ENCODE measurements at places on chromosomes 7 and 10.

GRCh38 chr7:93055543-93056107 lies 62.2 kb downstream of the SAMD9 start:
- no peak for DNase-seq

DNA sequence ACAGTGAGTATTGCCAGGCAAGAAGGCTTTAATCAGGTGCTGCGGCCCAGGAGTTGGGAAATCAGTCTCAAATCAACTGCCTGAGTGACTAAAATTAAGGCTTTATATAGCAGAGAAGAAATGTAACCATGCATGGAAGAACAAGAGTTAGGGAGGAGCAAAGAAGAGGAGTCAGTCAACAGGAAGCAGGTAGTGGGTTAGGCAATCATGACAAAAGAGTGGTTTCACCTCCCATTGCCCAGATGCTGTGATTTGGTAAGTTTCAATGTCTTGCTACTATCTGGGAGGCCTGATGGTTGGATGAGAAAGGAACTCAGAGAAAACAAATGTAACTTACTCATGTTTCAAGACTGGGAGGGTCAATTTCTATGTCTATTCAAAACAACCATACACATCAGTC lies 998.3 kb downstream of the GATA3 start:
- no peak for DNase-seq

- DNase-seq: no peak
Measured at GRCh38 chr7:92837000-92837749, 802 bp upstream of the CDK6 start.

- DNase-seq: no peak
Measured at GRCh38 chr10:29297678-29298077, 8.8 kb downstream of the LYZL1 start.

DNA sequence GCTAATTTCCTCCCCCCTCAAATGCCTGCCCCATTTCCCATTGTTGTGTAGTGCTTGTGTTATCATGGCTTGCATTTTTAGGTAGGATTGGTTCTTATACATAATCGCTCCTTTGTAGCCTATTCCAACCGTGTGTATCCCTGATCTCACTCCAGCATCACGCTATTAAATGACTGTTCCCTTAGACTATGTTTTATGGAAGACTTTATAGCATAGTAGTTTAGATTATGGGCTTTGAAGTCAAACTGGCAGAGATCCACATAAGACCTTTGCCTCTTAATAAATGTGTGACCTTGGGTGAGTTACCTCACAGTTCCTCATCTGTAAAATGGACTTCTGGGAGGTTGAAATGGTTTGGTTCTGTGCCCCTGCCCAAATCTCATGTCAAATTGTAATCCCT lies 5.4 kb upstream of the RABGEF1 start:
- DNase-seq: no peak

GRCh38 chr10:34176351-34176750 lies 638.7 kb downstream of the PARD3 start:
- no peak for DNase-seq

GRCh38 chr7:16838386-16838785 lies 33.6 kb upstream of the AGR2 start:
- DNase-seq: no peak

DNA sequence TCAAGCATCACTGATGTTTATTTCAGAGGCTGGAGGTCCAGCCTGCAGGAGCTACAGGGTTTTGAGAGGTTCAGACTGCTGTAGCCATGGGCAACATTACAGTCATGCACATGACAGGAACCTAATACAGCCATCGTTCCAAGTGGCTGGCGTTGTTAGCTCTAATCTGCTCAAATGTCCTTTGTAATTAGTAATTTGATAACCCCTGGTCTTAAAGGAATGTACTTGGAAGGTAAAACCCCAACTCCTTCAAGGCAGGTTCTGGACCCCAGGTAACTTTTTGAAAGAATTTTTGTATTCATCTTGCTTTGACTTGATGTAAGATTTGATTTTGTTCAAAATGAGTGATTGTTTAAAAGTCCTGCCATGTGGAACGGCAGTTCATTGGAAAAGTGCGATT lies 34.7 kb upstream of the FOXI2 start:
- no peak for DNase-seq

- DNase-seq: no peak
Measured at GRCh38 chr7:119999738-120000475, 273.1 kb upstream of the KCND2 start.

GRCh38 chr7:18565337-18565736 lies 69.8 kb downstream of the HDAC9 start:
- no peak for DNase-seq

- DNase-seq: peak; percentile 47
Measured at GRCh38 chr7:116713918-116714317, 41.9 kb downstream of the MET start.

DNA sequence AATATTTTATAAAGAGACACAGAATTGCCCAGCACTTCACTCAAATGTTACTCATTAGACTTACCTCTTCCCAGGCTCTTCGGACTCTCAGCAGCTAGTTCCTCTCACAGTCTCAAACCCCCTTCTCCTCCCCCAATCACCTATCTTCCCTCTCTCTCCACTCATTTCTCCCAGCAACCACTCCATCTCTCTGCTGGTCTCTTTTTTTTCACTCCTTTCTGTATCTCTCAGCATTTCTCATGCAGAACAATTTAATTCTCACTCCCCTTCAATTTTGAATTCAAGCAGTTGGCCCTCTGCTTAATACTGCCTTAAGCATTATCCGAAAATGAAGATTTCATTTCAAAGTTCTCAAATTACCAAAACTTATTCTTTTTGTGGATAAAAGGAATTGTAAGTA lies 34.4 kb upstream of the CAV2 start:
- no peak for DNase-seq

DNA sequence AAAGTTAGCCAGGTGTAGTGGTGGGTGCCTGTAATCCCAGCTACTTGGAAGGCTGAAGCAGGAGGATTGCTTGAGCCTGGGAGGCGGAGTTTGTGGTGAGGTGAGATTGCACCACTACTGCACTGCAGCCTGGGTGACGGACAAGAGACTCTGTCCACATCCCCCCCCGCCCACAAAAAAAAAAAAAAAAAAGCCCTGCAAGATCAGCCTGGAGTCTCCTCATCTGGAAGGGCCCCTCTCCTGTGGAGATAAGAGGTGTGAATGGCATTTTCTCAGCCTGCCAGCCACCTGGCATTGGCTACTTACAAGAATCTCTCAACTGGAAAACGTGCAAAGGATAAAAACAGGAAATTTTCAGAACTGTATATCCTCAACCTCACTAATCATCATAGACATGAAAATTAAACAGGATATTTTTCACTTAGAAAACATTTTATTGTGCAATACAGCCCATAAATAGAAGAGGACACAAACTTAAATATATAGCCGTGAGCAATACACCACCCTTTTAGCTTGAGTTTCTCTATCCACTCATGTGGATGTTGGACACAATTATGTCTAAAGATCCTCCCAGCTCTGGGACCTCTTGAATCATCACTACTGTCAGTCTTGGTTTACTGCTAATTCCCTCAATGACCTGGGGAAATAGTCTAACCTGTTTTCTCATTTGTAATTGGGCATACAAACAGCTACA lies 11.3 kb upstream of the TSPAN15 start:
- peak; percentile 56 for DNase-seq

DNA sequence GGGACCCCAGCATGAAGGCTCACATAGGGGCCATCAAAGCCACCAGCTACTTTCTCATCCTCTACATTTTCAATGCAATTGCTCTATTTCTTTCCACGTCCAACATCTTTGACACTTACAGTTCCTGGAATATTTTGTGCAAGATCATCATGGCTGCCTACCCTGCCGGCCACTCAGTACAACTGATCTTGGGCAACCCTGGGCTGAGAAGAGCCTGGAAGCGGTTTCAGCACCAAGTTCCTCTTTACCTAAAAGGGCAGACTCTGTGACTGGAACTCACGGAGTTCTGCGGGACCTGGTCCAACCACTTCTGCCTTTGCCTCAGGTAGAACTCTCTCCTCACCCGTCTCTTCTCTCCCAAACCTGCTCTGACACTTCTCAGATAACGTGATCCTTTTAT lies 945 bp downstream of the TAS2R40 start:
- no peak for DNase-seq

- no peak for DNase-seq
Measured at GRCh38 chr10:78847485-78847884, 221.3 kb upstream of the ZMIZ1 start.

GRCh38 chr10:77594471-77594783 lies 43.2 kb downstream of the KCNMA1 start:
- no peak for DNase-seq

GRCh38 chr7:46630031-46630430 lies 709.0 kb upstream of the IGFBP3 start:
- DNase-seq: peak; percentile 28

DNA sequence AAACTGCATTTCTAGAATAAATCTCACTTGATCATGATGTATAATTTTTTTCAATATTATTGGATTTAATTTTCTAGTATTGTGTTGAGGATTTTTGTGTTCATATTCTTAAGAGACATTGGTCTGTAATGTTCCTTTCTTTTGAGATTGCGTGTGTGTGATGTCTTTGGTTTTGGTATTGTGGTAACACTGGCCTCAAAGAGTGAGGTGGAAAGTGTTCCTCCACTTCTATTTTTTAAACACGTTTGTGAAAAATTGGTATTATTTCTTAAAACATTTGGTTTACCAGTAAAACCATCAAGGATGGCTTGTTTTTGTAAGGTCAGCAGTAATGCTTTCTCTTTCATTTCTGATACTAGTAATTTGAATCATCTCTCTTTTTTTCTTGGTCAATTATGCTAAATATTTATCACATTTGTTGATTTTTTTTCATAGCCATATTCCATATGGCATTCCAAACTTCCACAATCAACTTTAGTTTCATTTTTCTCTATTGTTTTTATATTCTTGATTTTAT lies 290.2 kb upstream of the CDC14C start:
- DNase-seq: no peak

DNA sequence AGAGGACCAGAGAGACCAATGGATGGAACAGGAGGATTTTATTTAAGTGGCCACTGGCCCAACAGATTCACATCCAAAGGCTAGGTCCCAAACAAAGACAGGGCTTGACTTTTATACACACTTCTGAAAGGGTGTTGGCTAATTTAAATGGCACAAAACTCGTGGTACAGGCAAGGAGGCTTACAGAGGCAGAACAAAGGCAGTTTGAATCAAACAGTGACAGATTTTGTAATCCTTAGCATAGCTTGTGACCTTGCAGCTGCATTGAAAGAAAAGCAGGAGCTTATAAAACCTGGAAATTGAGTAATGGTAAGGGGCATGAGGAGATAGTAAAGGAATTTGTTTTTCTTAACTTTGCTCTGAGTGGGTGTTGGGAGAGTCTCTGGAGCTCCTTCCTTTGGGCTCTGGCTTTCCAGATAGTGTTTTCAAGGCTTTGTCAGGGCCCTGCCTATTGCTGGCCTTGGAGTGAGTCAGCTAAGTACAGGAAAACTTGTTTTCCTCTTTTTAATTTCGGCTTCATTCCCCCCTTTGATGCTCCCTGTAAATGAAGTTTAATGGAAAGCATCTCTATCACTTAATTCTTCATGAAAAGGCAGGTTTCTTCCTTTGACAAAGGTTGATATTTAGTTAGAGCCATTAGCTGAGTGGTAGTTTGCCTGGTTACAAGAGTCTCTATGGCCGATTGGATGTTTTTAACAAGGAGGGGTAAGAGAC lies 96.9 kb downstream of the TRIM24 start:
- no peak for DNase-seq

GRCh38 chr10:91200314-91201212 lies 19.9 kb upstream of the PCGF5 start:
- DNase-seq: no peak

DNA sequence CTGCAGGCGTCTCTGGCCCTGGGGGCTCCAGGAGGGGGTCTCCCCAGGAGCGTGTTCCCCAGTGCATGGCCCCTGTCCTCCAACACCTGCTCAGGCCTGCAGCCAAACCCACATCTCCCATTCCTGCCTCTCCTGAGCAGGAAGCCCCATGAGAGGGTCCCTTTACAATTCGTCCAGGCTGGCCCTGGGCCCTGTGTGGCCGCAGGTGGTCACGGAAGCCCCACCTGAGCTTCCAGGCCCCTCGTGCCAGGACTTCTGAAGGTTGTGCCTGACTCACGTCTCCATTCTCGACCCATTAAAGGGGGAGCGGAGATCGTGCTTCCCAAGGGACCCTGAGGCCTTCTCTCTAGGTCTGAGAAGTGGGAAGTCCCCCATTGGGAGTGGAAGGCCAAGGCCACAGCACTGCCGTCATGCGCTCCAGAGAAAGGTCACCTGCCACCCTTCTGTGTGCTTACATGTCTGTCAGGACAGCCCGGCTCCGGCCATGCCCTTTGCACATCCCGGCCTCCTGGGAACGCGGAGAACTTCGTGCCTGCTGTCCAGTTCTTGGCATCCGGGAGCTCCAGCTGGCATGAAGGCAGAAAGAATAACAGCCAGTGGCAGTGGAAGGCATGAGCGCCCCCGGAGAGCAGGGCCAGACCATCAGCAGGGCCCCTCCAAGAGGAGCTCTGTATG lies 382.3 kb downstream of the DNAJB6 start:
- DNase-seq: no peak

DNA sequence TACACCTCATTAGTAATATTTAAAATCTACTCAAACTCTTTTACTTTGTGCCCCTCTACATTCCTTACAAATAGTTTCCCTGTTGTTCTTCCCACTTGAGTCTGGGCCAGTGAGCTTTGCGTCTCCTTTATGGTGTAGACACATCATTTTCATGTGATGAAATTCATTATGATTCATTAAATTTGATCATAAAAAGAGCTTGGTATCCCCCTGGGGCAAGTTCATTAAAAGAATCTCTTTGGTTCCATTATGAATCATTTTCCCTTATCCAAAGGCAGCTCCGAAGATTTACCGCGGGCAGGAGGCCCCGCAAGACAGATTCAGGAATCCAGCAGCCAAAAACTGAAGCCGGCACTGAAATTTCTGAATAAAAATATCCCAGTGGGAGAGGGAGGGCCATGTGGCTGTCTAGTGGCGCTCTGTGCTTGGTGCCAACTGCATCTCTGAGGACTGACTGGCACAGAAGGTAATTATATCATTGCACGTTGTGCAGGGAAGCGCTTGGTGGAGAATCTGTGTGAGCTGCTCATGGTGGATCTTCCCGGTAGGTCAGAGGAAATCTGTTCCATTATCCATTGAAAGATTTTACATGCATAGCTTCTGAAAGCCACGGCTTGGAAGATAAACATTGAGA lies 151.4 kb upstream of the PITRM1 start:
- peak; percentile 47 for DNase-seq

DNA sequence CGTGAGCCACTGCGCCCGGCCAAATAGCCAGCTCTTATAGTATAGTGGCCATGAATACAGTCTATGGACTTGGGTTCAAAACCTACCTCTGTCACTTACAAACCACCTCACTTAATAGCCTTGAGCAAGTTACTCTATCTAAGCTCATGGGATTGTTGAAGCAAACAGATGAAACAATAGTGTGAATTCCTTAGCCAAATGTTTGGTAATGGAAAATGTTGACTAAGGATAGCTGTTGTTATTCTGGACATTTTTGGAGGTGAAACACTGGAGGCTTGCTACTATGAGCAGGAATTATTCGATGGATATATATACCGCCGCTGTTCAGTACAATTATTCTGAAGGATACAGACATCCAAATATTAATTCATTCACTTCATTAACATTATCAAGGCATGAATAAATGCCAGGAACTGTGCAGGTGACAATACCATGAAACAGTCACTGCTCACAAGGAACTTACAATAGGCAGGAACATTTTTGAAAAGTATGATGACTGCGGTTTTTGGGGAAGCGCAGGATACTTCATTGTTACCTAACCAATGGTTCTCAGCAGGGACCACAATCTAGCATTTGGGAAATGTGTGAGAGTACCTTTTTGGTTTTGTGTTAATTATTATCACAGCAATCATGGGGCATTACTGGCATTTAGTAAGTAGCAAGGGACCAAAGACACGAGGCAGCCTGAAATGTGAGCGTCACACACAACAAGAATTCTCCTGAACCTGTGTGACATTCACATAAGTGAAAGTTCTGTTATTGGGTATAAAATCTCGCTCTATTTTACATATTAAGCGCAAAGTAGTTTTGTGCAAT lies 55.7 kb downstream of the CUBN start:
- DNase-seq: no peak
